ENCODE measurements at places on chromosomes 6 and 20.

GRCh38 chr6:127031511-127031910 lies 87.0 kb upstream of the RSPO3 start:
- DNase-seq = no peak

DNA sequence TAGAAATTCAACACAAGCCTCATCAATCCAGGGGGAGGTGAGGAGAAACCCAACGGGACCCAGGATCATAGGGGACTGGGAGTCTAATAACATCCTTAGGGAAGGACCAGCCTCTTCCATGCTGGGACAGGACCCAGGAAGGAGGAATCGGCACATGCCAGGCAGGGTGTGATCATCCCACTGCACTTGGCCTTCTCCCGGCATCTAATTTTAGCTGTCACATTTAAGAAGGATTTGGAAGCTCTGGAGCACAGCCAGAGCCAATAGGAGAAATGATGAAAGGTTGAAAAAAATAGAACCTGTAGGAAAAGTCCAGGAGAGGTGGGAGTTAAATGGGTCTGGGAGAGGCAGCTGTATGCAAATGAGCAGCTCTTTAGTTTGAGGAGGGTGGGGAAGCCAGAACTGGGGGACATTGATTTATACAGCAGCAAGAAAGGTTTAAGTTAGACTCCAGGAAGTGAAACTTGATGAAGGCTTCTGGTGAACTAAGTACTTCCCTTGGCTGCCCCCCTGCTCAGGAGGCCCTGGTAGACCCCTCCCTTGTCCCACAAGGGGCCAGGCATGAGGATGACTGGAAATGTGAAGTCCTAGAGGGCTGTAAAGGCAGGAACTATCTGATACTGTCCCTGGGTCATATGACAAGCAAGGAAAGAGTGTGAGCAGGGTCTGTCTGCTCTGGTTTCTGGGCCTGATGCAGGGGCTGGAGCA lies 260.3 kb downstream of the LRFN2 start:
- no peak for DNase-seq

GRCh38 chr20:46298374-46298773 lies 9.9 kb downstream of the CDH22 start:
- no peak for DNase-seq

DNA sequence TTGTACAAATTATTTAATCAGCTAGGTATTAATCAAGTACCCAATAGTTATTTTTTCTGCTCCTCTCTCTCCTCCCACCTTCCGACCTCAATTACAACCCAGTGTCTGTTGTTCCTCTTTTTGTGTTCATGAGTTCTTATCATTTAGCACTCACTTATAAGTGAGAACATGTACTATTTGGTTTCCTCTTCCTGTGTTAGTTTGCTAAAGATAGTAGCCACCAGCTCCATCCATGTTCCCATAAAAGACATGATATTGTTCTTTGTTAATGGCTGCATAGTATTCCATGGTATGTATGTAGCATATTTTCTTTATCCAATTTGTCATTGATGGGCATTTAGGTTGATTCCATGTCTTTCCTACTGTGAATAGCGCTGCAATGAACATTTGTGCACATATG lies 652.8 kb upstream of the CITED2 start:
- no peak for DNase-seq

GRCh38 chr6:35047265-35048011 lies 93.7 kb downstream of the TCP11 start:
- DNase-seq = no peak

DNA sequence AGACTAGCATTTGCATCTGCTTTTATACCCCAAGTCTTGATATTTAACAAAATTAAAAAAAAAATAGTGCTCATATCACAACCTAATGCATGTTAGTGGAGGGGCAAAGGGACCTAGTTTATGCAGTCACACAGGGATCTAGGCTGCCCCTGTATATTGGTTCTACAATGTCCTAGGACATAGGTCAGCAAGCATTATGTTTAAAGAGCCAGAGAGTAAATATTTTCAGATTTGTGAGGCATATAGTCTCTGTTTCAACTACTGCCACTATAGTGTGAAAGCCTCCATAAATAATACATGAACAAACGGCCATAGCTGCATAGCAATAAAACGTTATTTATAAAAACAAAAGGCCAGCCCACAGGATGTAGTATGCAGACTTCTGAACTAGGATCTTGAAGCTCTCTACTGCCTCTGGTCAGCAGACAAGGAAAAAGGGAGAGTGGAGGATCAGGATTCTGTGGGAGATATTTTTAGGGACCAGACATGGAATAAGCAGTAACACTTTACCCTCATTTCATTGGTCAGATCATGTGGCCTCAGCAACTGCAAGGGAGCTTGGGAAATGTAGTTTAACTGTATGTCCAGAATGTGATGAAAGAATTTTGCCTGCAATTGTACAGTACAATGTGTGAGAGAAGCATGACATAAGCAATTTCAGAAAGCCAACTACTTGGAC lies 414.2 kb upstream of the SPTLC3 start:
- no peak for DNase-seq

DNA sequence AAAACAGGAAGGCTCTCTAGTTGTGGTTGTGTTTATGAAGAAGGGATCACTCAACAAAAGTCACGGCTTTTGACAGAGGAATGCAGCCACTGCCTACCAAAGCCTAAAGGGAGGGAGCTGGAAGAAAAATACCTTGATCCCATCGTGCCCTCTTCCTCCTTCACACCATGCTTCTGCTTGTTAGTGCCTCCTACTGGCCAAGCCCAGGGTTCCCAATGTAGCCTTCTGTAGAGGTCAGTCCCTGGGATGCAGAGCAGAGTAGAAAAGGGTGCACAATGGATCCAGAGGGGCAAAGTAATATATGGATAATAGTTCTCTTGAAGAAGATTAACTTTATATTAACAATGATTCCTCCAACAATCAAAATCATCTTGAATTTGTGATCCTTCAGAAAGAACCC lies 293.5 kb upstream of the FERMT1 start:
- no peak for DNase-seq

DNA sequence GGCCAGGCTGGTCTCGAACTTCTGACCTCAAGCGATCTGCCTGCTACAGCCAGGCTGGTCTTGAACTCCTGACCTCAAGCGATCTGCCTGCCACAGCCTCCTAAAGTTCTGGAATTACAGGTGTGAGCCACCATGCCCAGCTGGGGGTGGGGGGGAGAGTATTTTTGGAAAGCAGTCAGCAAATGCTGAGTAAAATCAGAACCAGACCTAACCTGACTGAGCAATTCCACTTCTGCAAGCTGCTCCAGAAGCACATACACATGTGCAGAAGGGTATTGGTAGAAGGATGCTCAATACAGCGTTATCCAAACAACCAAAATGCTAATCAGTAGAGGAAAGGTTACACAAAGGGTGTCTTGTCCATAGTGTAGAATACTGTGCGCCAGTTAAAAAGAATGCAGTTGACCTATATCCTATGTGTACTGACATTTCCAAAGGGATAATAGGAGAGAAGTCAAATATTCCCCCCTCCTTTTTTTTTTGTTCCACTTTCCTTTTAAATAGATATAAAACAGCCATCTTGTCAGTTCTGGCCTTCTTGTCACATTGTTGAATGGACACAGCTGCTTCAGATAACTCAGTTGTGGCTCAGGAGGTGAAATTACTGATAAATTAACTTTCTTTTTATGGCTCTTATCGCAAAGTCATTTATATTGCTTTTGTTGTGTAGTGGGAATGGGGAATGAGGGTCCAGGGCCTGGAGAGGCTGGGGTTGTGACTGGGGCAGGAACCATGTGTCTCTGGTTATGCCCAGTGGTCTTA lies 74.6 kb downstream of the DTD1 start:
- DNase-seq = no peak

DNA sequence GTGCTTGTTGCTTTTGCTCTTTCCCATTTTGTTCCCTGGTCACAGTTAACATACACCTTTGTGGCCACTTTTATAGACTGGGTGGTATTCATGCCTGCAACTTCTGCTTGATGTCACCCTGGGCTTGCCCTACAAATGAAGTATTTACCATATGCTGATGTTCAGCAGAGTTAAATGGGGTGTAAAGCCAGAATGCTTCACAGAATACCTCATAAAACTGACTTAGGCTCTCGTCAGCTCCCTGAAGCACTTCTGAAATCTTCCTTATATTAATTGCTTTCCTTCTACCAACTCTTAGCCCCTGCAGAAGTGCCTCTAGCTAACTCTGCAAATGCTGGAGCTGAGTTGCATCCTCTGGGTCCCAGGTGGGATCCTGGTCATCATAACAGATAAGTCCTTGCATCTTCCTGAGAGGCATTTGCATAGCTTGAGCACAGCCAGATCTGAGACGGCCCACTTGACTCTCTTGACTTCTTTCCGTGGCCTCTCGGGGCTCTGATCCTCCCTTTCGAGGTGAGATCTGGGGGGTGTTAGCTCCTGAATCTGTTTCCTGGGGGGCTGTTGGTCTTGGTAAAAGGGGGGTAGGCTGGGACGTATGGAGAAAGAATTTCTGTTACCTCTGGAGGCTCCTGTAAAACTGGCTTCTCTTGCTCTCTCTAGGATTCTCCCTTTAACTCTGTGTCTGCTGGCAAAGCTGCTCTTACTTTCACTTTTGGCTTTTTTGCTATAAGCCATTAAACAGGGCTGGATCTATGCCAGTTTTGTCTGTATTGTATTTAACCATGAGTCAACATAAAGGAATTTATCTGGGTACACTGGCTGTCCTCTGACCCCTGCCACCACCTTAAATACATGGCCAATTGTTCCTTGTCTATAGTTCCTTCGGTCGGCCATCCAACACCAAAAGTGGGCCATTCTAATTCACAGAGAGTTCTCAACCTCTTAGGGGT lies 223.0 kb upstream of the SYNCRIP start:
- no peak for DNase-seq

- no peak for DNase-seq
These were observed 46.4 kb upstream of the FERMT1 start for GRCh38 chr20:6169251-6169650.

- no peak for DNase-seq
These were observed 32.9 kb downstream of the FILIP1 start for GRCh38 chr6:75460681-75461080.

DNA sequence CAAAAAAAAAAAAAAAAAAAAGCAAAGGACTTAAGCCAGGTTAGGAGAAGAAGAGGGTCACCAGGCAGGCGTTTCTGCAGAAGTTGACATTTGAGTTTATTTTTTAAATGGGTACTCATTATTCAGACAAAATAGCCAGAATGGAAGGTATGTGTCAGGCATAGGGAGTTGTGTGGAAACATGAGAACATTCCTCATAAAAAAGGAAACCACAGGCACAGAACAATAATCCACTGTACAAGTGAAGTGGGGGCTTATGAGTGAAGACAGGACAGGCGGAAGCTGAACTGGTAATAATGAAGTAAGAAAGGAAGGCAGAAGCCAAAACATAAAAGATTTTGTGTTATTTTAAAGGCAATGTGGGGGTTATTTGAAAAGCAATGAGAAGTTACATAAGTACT lies 104.6 kb downstream of the EPB41L2 start:
- no peak for DNase-seq

GRCh38 chr6:12026120-12026519 lies 14.0 kb downstream of the HIVEP1 start:
- DNase-seq = no peak

DNA sequence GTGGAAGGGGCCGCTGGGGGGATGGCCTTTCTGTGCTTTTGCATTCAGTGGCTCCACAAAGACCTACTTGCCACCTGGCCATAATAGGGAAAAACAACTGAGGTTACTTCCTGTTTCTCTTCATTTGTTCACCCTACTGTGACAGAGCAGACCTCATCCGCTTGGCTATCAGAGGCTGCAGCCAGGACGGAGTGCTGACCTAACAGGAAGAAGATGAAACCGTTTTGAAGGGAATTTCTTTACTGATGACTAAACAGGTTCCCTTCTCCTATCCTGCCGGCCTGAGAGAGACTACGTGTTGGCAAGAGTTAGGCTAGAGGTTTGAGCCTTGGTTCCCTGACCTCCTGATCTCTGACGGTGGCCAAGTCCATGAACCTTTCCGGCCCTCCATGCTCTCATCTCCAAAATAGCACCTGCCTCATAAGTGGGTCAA lies 21.3 kb downstream of the PRR18 start:
- no peak for DNase-seq

- no peak for DNase-seq
These were observed 7.9 kb downstream of the ZC2HC1B start for GRCh38 chr6:143872201-143872600.

DNA sequence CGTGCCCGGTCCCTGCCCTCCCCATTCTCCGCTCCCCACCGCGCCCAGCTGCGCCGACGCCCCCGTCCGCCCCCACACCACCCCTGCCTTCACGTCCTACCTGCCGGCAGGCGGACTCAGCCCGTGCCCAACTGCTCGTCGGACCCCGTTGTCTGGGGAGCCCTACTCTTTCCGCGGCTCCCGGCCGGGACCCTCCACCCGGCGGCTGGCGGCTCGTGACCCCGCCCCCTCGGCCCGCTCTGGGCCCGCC lies at the start of gene SERAC1:
Gene SERAC1, minus strand, starts transcription at position 223 of the 250 bp plus-strand sequence. CDS start 9,899 bp downstream, outside the sequence.
- no peak for DNase-seq

DNA sequence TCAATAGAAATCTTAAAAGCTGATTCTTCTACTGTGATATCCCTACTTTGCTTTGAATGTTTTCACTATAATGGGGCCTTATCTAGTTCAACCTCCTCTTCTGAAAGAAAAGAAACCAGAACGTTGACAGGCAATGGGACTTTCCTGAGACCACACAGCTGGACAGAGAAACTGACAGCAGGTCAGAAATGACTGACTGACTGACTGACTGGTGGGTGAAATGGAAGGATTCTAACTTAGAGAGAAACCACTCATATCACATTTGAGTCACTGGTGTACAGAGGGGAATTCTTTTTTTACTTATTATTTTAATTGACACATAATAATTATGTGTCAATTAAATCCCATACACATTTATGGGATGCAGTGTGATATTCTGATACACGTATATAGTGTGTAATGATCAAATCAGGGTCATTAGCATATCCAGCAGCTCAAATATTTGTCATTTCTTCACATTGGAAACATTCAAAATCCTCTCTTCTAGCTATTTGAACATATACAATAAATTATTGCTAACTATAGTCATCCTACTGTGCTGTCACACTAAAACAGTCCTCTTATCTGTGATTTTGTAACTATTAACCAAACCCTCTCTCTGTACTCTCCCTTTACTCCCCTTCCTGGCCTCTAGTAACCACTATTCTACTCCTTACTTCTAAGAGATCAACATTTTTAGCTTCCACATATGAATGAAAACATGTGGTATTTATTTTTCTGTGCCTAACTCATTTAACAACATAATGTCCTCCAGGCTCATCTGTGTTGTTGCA lies 64.8 kb upstream of the NRSN1 start:
- DNase-seq = no peak

DNA sequence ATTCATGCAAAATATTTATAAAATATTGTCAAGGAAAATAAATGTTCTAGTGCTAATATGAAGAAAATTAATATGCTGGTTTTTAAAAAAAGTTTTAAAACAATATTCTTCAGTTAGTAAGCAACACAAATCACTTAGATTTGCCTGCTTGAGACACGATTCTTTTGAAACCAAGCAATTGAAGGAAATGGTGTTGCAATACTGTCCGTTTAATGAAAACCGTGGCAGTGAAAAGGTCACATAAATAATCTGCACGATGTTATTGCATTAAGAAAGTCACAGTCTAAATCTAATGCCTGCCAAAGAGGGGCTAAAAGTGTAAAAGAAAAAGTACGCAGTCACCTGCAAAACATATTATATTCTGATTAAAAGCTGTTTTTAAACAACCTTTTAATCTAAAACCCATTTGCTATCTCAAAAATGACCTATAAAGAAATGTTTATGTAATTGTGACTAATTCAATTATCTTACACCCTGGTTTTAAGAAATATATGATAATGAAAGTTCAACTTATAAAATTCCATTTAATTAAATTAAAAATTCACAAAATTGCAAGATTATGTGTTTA lies 143.0 kb downstream of the GMDS start:
- DNase-seq = no peak
